ENCODE measurements at places on chromosomes 6 and 20.

- H3K4me1 ChIP-seq = no peaks in the 10 kb centered on the region
- H3K27ac ChIP-seq = no peak overlapping the region
- H3K27me3 ChIP-seq = no peaks in the 10 kb centered on the region
- no peak overlapping the region for H3K4me3 ChIP-seq
Measured at GRCh38 chr6:114523508-114523907, 180.7 kb upstream of the HS3ST5 start.

DNA sequence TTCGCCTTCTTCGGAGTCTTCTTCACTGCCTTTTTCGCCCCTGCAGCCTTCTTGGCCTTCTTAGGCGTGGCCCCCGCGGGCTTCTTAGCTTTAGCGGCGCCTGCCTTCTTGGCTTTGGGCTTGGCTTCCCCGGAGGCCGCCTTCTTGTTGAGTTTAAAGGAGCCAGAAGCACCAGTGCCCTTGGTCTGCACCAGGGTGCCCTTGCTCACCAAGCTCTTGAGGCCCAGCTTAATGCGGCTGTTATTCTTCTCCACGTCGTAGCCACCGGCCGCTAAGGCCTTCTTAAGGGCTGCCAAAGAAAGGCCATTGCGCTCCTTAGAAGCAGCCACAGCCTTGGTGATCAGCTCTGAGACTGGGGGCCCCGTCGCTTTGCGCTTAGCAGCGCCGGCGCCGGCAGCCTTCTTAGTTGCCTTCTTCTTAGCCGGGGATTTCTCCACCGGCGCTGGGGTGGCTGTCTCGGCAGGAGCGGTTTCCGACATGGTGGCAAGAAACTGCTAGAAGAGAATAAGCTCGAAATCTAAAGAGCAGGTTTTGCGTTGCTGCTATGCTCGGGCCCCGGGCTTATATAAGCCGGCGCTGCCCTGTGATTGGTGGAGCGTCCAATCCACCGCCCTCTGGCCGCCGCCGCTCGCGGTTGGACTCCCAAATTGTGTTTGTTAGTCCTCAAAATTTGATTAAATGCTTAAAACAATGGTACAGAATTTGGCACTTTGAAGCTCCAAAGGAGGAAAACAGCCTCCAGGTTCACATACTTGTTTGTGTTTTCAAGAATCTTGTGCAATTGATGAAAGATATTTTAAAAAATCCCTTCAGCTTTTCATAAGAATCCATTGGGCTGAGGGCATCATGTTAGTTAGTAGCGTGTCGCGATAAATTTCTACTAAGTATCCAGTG, 44.9 kb downstream of the OR2B2 start:
- H3K36me3 ChIP-seq = no peaks in the 10 kb centered on the region
- no peaks in the 10 kb centered on the region for H3K27me3 ChIP-seq
- peak overlapping the region; percentile 69 for H3K4me3 ChIP-seq
- H3K4me1 ChIP-seq = peaks cover 23% of the 10 kb centered on the region

GRCh38 chr20:56460459-56460858, 8.0 kb upstream of the RTF2 start:
- no peaks in the 10 kb centered on the region for H3K27me3 ChIP-seq
- peaks cover 10% of the 10 kb centered on the region for H3K36me3 ChIP-seq
- H3K4me3 ChIP-seq = no peak overlapping the region
- peak; percentile 51 for DNase-seq
- H3K4me1 ChIP-seq = peaks cover 26% of the 10 kb centered on the region

DNA sequence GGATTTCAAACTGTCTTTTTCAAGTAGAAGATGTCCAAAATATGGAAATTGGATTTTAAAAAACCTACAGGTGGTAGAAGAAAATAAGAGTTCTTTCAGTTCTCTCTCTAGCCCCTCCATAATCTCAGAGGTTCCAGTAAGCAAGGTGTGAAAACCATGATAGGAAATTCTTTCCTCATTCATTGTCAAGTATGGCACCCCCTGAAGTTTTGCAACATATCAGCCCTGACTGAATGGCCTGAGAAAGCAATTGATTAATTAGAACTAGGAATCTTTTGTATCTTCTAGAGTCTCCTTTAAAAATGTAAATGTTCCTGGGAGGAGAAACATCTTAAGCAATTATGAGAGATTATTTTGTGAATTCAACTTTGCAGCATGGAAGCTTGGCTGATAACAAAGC, 198.7 kb upstream of the STXBP5 start:
- no peaks in the 10 kb centered on the region for H3K4me1 ChIP-seq
- no peaks in the 10 kb centered on the region for H3K36me3 ChIP-seq
- no peak overlapping the region for H3K4me3 ChIP-seq
- no peak overlapping the region for H3K27ac ChIP-seq

DNA sequence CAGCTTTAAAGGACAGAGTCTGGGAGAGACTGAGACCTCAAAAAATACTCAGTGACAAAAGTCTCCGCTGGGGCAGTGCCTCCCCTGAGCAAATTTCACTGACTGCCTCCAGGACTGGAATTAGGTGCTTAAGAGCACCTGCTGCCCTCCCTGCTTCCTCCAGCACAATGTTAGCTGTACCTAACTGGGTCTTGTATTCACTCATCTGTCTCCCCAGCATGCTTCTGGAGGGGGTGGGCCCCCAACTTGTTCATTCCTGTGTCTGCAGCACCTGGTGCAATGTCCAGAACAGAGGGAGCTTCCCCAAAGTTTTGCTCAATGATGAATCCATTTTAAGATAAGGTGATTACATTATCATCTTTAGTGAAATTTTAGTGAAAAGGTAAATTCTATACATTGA, 650.7 kb downstream of the KIF16B start:
- no peaks in the 10 kb centered on the region for H3K4me1 ChIP-seq
- H3K27ac ChIP-seq = no peak overlapping the region
- H3K27me3 ChIP-seq = no peaks in the 10 kb centered on the region
- no peak for DNase-seq
- no peaks in the 10 kb centered on the region for H3K36me3 ChIP-seq

GRCh38 chr6:55047451-55048044, 126.8 kb upstream of the HCRTR2 start:
- no peaks in the 10 kb centered on the region for H3K4me1 ChIP-seq
- H3K27me3 ChIP-seq = no peaks in the 10 kb centered on the region
- no peak overlapping the region for H3K4me3 ChIP-seq
- H3K27ac ChIP-seq = no peak overlapping the region
- DNase-seq = no peak

GRCh38 chr20:41406896-41407444, 40.4 kb upstream of the EMILIN3 start:
- H3K27me3 ChIP-seq = no peaks in the 10 kb centered on the region
- H3K4me1 ChIP-seq = peaks cover 4% of the 10 kb centered on the region
- H3K27ac ChIP-seq = no peak overlapping the region
- peaks cover 75% of the 10 kb centered on the region for H3K36me3 ChIP-seq
- no peak overlapping the region for H3K4me3 ChIP-seq

DNA sequence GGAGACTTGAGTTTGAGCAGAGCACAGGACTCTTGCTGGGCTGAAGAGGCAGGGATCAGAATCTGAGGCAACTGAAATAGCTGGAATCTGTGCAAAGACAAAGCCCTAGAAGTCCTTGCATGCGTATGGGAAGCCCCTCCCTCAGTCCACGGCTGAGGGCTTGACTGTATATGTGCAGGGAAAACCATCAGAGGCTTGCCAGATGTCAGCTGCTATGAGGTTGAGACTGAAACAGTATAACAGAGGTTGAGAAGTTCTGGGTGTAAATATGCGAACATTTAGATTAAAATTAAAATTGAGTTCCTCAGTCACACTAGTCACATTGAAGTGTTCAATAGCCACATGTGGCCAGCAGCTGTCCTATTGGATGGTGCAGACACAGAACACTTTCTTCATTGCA, 108.8 kb upstream of the NEDD9 start:
- H3K36me3 ChIP-seq = peaks cover 3% of the 10 kb centered on the region
- no peak overlapping the region for H3K4me3 ChIP-seq
- H3K27ac ChIP-seq = no peak overlapping the region
- no peaks in the 10 kb centered on the region for H3K4me1 ChIP-seq

DNA sequence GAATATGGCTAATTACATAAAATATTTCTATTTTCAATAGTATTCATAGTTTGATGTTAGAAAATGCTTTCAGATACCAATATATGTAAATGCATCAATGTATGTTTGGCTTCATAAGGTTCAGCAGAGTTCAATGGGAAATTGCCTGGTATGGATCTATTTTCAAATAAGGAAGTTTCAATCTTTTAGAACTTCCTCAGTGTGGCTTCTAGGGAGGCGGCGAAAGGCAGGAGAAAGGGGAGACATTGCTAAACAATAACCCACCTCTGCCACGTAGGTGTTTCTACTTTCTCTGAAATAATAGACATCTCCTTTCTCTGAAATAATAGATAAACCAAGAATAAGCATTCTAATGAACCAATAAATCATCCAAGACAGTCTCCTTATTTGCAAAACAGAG, 237.7 kb upstream of the RAB32 start:
- H3K4me1 ChIP-seq = no peaks in the 10 kb centered on the region
- no peaks in the 10 kb centered on the region for H3K36me3 ChIP-seq
- DNase-seq = no peak
- no peak overlapping the region for H3K27ac ChIP-seq
- H3K4me3 ChIP-seq = no peak overlapping the region

DNA sequence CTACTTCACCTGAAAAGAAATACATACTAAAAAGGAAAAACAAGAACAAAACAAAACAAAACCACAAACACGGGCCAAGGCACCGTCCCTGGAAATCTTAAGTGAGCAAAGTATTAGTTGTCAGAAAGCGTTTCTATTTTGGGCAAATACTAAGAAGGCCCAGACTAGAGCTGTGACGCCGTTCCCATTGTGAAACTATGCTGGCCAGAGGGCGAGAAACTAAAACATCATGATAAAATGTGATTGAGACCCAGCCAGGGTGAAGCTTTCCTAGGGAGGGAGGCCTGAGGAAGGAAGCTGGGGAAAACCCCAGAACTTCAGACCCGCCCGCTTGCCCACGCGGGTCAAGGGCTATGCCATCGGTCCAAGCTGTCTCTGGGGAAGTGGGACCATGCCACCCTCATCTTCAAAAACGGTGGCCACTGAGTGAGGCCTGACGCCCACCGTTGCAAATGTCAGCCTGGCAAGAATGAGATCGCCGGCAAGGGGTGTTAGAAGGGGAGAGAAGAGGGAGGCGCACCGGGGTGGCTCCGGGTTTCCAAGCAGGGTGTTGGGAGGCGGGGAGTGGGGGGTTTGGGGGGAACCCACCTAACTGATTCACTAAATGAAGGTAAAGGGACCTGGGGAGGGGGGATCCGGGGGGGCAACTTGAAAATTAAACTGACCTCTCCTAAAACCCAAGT, 1950.9 kb upstream of the DEFB115 start:
- H3K36me3 ChIP-seq = no peaks in the 10 kb centered on the region
- DNase-seq = no peak
- no peak overlapping the region for H3K4me3 ChIP-seq
- no peak overlapping the region for H3K27ac ChIP-seq
- H3K4me1 ChIP-seq = no peaks in the 10 kb centered on the region

- no peaks in the 10 kb centered on the region for H3K4me1 ChIP-seq
- no peaks in the 10 kb centered on the region for H3K27me3 ChIP-seq
- no peak overlapping the region for H3K4me3 ChIP-seq
- H3K27ac ChIP-seq = no peak overlapping the region
Measured at GRCh38 chr20:57988828-57989227, 239.6 kb downstream of the ANKRD60 start.

All from effector memory CD4-positive, alpha-beta T cell (primary cell).